ENCODE measurements at places on chromosomes 13 and 19.

DNA sequence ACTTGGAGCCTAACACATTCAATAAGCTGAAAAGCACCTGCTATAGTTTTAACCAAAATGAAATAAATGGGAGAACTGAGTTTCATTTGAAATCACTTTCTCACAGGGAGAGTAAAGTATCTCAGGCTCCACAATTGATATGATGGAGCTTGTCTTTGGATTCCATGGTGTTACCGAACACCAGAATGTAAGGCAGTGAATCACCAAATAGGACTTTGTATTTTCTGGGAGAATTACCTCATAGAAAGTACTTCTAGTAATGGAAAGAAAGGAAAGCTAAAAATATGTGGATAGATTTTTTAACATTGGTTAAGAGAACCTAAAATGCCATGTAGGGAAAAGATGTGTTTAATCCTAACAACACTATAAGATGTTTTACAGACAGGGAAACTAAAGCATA is 123.6 kb downstream of the NALCN start:
- peak; percentile 46 for DNase-seq

DNA sequence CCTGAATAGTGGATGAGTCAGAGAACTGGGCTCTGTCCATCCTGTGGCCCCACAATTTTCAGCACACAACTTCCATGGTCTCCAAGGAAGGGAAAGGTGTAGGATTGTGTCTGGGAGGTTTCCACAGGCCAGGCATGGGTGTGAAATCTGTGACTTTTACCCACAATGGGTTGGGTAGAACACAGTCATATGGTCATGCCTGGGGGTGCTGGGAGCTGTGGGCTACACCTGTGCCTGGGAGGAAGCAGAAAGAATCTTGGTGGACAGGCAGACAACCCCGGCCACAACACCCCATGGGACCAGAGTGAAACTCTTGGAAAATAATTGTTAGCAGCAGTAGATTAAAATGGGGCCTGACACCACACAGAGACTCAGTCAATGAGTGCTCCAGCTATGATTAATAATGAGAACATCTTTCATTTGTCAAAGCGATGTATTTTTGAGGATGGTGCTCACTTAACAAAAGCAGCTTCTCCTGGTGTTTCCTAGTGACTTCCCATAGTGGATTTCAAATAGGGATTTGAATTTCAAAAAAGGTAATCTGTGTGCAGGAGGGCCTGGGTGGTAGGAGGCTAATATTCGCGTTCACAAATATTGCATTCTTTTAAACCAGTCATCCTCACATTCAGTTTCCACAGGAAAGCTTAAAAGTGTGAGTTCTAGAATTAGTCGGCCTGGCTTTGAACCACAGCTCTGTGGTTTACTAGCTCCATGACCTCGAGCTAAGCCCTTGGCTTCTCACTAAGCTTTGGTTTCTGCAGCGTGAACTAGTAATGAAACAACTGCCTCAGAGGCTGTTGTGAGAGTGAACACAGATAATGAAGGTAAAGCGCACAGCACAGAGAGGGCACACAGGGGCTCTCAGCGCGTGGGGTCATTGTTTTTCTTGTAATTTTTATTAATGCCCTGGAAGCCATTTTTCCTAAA is 89.3 kb upstream of the UQCRFS1 start:
- no peak for DNase-seq

- no peak for DNase-seq
These were observed 380.9 kb upstream of the HTR2A start for GRCh38 chr13:47277774-47278173.

DNA sequence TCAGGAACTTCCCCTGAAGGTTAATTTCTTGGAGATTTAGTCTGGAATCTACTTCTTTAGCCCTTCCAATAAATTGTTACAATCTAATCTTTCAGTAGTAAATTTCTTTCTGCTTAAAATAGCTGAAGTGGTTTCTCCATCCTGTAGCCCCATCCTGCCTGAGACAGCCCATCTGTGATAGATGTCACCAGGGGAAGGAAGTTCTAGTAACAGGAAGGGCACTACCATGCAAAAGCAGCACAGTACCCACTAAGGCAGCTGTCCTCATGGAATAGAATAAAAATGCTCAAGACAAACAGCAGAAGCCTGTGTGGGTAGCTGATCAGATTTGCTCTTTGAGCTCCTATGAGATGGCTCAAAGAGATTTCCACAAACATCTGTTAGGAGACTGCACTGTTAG is 1036.5 kb downstream of the SLITRK5 start:
- DNase-seq: no peak

DNA sequence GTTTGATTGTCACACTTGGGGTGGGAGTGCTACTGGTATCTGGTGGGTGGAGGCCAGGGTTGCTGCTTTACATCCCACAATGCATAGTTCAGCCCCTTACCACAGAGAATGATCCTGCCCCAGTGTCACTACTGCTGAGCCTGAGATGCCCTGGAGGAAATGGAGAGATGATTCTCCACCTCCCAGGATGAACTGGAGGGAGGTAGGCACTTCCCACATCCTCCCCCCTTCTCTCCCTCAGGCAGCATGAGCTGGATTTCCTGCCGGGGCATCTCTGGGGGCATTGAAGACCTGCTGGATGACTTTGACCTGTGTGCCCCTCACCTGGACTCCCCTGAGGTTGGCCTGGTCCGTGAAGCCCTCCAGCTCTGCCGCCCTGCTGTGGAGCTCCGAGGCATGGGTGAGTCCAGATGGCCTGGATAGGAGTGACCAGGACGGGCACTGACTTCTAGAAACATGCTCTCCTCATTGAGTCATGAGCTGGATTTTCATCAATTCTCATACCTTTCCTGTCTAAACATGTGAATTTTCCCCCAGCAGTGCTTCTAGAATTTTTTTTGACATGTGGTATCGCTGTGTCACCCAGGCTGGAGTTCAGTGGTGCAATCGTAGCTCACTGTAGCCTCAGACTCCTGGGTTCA is 45.3 kb downstream of the NWD1 start:
- DNase-seq: no peak

DNA sequence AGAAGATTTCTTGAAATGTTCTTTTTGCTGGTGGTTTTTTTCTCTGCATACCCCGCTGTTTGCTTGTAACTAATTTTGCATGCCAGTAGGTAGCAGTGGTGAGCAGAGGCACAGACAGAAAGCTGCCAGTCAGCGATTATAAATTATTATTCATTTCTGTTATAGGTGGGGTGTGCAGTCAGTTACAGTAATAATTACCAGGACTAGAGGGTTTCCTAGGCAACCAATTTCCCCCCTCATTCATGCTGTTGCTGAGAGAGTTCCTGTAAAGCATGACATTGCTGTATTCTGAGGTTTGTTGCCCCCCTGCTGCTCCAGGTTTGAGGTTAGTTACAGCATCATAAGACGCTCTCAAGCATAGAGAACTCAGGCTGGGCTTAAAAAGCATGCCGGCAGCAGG is 104.5 kb downstream of the URI1 start:
- DNase-seq: peak; percentile 34

DNA sequence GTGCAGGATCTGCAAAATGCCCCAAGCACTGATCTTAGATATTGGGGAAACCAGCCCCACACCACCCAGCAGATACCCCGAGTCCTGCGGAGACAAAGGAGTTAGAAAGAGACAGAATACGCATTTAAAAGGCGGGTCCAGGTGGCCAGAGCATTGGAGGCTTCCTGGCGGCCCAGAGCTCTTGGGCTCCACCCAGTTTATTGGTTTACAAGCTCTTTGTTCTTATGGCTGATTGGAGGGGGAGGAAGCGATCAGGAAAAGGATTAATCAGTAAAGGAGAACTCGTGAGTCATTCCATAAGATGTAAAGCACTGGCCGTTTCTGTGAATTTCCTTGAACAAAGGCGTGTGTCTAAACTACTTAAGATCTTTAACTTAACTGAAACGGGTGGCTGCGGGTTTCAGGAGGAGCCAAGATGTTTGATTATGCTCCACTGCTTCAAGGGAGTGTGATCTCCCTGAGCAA is 926 bp downstream of the ZNF587 start:
- DNase-seq: peak; percentile 51

DNA sequence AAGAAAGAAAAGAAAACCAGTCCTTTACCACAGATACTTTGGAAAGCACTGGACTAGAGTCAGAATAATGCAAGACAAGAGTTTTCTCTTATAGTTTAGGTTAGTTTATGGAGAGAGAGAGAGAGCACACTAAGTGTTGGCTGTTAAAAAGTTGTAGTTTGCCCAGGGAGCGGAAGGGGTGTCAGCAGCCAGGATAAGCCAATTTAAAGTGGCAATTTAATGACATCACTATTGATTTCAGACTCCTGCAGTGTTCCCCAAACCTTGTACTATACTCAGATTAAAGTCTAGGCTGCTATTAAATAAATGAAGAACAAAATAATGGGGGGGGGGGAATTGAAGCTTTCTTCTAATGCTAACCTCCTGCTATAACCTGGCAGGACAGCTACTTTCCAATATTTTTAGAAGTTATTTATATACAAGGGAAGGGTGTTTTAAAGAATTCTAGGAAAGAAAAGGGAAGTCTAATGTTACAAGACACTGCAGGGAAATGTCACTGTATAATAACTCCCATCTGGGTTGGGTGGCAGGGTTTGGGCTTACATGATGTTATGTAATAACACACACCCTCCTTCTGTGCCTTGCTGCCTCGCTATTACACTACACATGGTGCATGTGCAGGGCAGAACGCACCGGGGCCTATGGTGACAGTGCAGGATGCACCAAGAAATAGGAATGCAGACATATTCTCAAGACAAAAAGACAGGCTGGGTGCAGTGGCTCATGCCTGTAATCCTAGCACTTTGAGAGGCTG is 19.9 kb downstream of the TPT1 start:
- no peak for DNase-seq

- DNase-seq: no peak
These were observed 11.3 kb downstream of the SOX1 start for GRCh38 chr13:112078216-112078615.

Data from fibroblast of skin of right biceps (primary cell).